ENCODE measurements at places on chromosomes 7 and 10.

DNA sequence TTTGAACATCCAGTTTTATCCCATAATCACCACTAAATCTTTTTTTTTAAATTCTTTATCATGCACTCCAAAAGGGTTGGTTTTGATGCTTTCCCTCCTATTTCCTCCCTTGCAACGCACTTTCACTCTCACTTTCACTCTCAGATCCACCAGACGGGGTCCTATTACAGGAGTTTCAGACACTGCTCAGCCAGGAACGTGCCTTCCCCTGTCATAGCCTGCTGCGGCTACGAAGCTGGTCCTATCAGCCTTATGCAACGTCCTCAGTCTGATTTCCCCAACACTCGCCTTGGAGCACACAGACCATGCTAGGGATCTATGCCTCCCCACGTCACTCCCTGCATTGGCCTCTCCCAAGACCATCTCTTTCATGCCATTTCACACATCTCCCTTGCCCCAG lies 23.4 kb downstream of the ZPBP start:
- peak; percentile 41 for DNase-seq

DNA sequence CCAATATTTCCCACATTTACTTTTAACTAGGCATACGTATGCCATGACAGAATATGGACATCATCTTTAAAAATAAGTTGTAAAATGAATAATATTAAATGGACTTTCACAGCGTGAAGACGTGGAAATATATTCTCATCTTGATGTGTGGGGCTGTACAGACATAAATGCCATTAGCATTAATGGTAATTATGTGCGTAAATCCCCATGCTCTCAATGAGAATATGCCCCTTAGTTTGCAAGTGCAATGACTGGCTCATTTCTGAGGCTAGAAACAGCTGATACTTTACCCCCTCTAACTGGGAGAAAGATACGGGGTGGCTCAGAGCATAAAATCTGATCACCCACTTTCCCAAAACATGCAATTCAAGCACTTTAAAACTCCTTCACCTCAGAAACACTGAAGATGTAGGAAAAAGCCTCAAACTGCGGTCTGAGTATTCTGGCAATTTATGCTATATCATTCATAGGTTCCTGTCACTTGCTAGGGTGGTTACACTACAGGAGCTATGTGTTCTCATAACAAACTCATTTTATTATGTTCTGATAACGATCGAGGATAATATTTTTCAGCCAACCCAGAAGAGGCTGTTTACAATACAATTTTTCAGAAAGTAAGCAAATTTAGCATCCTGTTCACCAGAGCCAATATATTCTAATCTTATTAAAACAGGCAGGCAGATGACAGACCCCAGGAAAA lies 211.8 kb downstream of the SKAP2 start:
- no peak for DNase-seq

DNA sequence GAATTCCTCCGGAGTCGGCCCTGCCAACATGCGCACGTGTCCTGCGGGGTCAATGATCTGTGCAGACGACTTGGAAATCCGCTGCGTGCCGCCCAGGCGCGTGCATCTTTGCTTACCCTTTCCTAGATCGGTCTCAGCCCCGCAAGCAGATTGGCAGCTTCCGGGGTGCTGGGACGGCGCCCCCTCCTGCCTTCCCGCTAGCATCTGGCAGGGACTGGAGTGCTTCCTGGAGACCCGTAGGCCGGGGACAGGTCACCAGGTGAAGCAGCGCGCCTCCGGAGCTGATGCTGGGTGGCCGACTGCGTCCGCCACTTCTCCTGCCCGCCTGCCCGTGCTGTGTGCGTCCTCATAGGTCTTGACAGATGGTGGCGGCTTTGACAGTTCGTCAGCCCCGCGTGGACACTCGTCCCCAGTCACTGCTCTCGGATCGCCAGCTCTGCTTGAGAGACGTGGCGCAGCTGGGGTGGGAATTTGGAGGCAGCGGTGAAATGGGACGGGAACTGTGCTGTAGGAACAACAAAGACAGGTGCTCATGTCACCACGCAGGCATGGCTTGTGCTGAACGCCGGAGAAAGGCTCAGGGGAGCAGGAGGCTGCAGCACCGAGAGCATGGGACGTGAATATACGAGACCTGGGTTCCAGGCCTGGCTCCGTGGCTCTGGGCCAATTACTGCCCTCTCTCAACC lies 21.9 kb upstream of the KCNK18 start:
- peak; percentile 42 for DNase-seq

- DNase-seq = peak; percentile 86
Measured at GRCh38 chr7:151110941-151111645, 24.8 kb downstream of the AGAP3 start.

- peak; percentile 86 for DNase-seq
Measured at GRCh38 chr10:14032406-14032998, 298.2 kb downstream of the FRMD4A start.

DNA sequence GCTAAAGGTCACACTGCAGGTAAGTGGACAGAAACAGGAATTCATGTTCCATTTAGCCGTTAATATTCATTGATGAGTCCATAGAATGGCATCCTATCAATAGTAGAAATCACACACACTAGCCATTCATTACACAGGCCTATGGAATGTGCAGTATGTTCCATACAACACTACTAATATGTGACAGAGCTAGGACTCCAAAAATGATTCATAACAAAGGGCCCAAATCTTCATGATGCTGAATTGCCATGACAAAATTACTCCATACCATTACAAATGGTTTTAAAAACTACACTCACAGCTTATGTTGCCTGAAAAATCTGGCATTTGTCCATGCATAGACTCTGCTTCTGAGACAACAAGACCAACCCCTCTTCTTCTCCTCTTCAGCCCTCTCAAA lies 549.1 kb downstream of the XPNPEP1 start:
- DNase-seq = no peak

DNA sequence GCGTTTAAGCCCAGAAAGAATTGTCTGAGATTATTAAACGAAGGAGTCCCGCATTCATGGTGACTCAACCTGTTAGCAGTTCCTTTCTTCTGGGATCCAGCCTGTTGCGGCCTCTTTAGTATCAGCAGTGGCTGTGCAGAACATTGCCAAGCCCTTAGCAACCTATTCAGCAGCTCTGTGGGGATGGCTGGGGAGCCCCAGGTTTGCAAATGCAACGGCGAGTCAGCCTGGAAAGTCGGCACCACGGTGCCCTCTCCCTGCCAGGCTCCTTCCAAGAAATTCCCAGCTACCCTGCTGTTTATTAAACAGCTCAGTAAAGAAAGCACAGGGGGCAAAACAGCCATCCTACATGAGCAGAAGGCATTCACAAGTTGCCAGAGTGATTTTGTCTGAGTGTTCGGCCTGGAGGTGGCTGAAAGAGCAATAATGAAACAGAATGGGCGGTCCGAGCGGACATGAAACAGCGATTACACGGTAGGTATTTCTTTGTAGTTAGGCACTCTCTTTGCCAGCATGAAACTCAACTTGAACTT lies 198.3 kb downstream of the BAMBI start:
- DNase-seq = peak; percentile 54

- no peak for DNase-seq
Measured at GRCh38 chr7:102874166-102874829, 38.5 kb upstream of the LRRC17 start.

GRCh38 chr7:35185908-35186731 lies 67.8 kb downstream of the TBX20 start:
- peak; percentile 74 for DNase-seq

- no peak for DNase-seq
Measured at GRCh38 chr7:107180378-107180777, 11.6 kb downstream of the HBP1 start.

DNA sequence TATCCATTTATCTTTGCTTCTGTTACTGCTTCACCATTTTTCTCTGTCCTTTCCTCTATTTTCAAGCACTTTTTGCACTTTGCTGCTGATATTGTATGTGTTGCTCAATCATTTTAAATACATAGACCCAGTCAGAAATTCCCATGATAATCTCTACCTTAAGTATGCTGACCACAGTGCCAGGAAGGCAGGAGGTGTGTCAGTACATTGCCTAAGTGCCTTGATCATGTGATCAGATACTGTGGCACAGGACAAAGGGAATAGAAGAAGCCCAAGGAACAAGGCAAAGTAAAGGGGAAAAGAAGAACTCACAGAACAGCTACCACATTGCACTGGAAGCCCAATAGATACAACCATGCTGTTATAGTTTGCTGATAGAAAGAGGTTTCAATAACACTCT lies 53.7 kb upstream of the CD36 start:
- no peak for DNase-seq

- DNase-seq = no peak
Measured at GRCh38 chr7:137363683-137364082, 20.1 kb upstream of the PTN start.

DNA sequence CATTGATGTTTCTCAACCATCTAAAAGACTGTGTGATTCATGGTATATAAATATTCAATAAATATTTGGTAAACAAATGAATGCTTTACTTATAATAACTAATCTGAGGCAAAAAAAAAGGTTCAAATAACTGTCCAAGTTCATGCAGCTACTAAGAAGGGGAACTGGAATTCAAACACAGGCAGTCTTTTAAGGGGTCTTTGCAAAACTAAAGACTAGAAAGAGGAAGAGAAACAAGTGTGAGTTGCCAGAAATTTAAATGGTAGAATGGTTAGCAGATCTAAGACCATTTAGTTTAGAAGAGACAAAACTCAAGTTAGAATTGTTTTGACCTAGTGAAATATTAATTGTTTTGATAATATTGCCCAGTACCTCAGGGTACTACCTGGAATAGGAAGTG lies 642.0 kb upstream of the LRRN3 start:
- DNase-seq = no peak

- DNase-seq = no peak
Measured at GRCh38 chr10:120473593-120473992, 16.6 kb downstream of the PLPP4 start.

- no peak for DNase-seq
Measured at GRCh38 chr10:778626-779330, 89.3 kb upstream of the DIP2C start.

DNA sequence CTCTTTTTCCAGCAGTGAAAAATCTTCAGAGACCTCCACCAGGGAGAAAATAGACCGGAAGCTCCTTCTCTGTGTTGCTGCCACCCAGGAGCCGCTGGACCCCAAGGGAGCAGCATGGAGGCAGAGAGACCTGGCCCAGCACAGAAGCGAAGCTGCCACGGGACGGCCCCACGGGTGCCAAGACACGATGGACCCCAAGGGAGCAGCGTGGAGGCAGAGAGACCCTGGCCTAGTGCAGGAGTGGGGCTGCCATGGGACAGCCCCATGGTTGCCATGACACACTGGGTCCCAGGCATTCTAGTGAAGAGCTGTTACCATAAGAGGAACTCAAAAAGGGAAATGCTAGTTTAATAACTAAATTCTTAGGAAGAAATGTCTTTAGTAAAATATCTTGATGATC lies 186.3 kb downstream of the PTPRN2 start:
- DNase-seq = no peak

DNA sequence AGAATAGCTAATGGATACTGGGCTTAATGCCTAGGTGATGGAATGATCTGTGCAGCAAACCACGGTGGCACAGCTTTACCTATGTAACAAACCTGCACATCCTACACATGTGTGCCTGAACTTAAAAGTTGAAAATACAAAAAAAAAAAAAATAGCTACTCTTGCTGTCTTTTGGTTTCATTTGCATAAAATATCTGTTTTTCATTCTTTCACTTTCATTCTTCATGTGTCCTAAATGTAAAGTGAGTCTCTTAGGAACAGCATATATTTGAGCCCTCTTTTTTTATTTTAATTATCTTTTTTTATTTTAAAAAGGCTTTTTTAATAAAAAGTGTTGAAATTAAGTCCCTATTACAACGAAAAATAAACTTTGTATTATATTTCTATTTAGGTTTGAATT lies 836.1 kb upstream of the KCND2 start:
- no peak for DNase-seq

GRCh38 chr10:57249615-57250281 lies 888.7 kb upstream of the ZWINT start:
- DNase-seq = no peak

DNA sequence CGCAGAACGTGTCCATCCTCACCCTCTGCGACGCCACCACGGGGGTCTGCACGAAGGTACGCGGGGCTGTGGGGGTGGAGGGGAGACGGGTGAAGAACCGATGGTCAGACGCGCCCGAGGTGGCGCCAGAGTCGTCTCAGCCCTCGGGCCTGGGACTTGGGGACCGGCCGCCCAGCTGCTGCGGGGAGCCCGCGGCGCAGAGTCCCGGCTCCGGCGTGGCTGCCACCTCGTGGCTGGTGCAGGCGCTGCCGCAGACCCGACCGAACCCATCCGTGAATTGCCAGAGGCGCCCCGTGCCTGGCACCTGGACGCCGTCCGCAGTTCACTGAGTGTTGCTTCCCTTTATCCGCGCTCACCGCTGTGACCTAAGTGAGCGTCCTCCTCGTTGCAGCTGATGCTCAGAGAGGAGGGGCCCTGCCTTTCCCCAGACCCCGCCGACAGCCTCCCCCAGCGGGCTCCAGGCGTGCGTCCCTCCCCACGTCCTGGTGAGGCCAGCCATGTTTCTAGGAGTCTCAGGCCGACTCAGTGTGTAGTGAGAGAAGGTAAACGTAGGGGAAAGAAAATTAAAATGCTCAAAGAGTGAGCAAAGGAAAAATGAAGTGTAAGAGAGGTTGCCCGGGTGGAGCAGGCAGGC lies 208.7 kb downstream of the PAXIP1 start:
- DNase-seq = peak; percentile 87

DNA sequence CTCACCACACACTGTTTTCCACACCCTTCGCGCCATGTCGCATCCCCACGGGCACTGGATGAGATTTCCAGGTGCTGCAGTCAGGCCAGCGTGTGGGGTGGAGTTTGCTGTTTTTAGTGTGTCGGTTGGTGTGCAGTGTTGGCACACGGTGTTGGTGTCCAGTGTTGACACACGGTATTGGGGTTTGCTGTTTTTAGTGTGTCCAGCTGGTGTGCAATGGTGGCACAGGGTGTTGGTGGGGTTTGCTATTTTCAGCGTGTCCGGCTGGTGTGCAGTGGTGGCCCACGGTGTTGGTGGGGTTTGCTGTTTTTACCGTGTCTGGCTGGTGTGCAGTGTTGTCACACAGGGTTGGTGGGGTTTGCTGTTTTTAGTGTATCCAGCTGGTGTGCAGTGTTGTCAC lies 20.1 kb upstream of the PRKAR1B start:
- DNase-seq = no peak

DNA sequence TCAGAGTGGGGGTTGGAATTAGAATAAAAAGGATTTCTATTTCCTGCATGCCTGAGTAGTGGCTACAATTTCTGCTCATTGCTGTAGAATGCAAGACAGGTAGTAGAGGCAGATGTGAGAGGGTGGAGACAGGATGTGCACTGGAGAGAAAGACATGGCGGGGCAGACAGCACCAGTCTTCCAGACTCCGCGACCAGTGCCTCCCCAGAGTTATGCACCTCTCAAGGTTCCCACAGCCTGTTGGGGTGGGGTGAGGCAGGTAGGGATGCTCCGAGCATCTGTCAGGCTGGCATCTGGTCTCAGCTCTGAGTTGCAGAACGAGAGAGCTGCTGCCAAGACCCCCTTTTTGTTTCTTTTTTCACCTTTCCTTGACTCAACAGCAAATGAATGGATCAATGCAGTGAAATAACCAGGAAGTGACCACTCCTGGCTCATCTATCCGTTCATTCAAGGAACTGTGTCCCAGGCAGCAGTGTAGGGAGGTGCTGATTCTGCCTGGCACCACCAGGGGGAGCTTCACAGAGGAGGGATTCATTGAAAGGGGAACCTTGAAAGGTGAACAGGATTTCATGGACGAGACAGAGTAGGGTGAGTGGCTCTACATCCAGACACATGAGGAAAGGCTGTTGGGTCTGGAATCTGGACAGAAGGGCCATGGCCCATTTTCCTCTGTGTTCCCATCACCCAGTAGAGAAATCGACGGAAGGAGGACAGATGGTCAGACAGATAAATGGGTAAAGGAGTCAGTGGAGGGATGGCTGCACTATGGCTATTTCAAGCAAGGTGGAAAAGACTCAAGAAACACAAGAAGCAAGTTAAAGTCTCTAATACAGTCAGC lies 17.2 kb upstream of the SLC18A3 start:
- DNase-seq = peak; percentile 81
